ENCODE measurements at places on chromosomes 3 and 15. TPM values are rescaled to one million over a fixed set of nuclear protein-coding genes. Genes with fewer than 3 reads are reported as not detected.

- no peak for DNase-seq
Measured at GRCh38 chr3:41001556-41001955, 197.7 kb upstream of the CTNNB1 start.

GRCh38 chr3:73773233-73773632 is 148.5 kb upstream of the PDZRN3 start:
- no peak for DNase-seq

DNA sequence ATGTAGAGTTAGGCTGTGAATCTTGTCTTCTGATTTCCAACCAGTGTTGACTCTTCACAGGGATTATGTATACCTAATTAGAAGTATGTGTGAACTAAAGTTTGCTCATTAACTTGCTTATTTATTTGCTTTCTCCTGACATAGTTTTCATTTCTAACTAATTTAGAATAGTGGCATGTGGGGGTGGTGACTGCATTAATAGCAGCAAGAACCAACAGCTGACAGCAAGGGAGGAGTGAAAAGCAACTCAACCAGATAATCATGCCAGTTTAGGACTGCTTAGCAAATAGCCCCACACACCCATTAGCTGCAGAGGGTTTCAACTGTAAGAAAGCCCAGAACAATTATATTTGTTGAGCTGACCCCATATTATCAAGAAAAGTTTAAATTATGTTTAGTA is 3.8 kb downstream of the ST3GAL6 start:
- no peak for DNase-seq

ACTR8 gene
- total RNA-seq, result 16.6 TPM

HRH1 gene
- total RNA-seq, result 6.2 TPM

- DNase-seq, result no peak
Measured at GRCh38 chr3:46113608-46114007, 86.3 kb upstream of the XCR1 start.

- DNase-seq, result peak; percentile 91
Measured at GRCh38 chr15:67048281-67049279, 16.8 kb upstream of the SMAD3 start.

PLSCR5 gene
- not detected for total RNA-seq

COL7A1 gene
- 22.2 TPM for total RNA-seq

SCG5 gene
- not detected for total RNA-seq

- DNase-seq, result no peak
Measured at GRCh38 chr15:74977599-74977998, 17.8 kb upstream of the SCAMP5 start.

GRCh38 chr15:92933831-92934230 is 33.7 kb downstream of the CHD2 start:
- DNase-seq, result no peak

RASL12 gene
- total RNA-seq, result 187 TPM

DNA sequence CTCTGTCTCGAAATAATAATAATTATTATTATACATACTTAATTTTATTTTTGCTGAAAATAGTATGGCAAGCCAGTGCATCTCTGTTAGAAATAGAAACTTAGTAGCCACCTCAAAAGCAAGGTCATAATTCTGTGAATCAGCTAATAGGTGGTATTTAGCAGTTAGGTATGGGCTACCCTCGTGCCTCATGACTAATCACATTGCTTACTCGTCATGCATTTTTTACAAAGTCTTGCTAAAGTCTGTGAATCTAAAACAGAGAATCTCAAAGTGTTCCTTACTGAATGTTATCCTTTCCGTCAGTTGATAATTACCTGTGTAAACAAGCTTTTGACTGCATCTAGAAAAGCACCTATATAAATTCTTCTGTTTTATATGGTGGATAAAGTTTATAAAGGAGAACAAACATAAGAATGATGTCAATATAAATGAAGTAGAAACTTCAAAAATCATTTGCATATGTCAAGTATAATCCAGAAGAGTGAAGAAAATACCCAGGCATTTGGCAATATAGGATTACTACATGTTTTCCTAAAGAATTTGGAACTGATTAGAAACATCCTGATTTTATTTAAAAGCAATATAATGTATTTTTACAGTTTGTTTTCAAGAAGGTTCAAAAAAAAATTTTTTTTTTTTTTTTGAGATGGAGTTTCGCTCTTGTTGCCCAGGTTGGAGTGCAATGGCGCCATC is 6.2 kb downstream of the PPARG start:
- no peak for DNase-seq

SLITRK3 gene
- total RNA-seq, result not detected

C15orf62 gene
- total RNA-seq, result not detected

DNA sequence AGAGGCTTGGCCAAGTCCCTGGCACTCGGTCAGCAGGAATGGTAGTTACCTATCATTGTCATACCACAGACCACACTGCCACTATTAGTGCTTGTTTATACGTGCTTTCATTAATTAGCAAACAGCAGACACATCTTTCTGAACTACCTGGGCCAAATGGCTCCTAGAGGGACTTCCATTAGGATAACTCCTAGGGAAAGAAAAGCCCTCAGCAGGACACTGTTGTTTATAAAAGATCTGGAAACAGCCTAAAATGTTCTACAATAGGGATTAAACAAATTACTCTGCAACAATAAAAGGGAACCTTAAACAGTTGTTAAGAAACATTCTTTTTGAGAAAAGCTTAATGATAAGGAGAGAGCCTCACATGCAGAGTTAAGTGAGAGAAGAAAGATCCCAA is 38.5 kb downstream of the ARHGEF3 start:
- DNase-seq, result no peak

DNA sequence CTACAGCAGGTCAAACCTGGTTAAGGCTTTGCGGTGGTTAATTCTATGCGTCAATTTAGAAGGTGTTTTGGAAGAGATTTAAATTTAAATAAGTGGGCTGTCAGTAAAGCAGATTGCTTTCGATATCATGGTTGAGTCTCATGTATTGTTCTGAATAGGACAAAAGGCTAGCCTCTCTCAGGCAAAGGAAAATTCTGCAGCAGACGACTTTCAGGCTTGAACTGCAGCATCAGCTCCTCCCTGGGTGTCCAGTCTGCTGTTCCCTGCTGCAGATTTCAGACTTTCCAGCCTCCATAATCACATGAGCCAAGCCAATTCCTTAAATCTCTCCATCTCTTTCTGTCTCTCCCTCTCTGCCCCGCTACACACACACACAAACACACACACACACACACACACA is 143.2 kb downstream of the TUSC7 start:
- no peak for DNase-seq

All from ascending aorta (tissue), 2 donors.